HFFc6 (cell line): ENCODE measurements at places on chromosomes 3 and 15. TPM values are rescaled to one million over a fixed set of nuclear protein-coding genes. Genes with fewer than 3 reads are reported as not detected.

C2CD4B gene
- not detected in 3 replicates for total RNA-seq

DNA sequence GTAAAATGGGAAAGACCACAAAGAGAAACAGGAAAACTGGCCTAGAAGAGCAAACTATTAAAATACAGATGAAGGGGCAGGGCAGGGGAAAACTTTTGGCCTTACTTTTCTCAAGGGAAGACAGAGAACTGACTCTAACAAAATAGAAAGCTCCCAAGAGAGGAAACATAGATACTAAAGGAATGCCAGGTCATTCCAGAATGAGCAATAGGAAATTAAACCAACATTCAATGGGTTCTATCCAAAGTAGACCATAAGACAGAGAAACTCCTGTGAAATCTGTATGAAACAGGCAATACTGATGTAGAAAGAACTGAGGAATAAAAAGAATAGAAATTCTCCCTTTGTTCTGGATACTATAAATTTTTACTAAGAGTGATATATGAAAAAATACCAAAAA is 491.8 kb downstream of the MECOM start:
- no peak for DNase-seq

DNA sequence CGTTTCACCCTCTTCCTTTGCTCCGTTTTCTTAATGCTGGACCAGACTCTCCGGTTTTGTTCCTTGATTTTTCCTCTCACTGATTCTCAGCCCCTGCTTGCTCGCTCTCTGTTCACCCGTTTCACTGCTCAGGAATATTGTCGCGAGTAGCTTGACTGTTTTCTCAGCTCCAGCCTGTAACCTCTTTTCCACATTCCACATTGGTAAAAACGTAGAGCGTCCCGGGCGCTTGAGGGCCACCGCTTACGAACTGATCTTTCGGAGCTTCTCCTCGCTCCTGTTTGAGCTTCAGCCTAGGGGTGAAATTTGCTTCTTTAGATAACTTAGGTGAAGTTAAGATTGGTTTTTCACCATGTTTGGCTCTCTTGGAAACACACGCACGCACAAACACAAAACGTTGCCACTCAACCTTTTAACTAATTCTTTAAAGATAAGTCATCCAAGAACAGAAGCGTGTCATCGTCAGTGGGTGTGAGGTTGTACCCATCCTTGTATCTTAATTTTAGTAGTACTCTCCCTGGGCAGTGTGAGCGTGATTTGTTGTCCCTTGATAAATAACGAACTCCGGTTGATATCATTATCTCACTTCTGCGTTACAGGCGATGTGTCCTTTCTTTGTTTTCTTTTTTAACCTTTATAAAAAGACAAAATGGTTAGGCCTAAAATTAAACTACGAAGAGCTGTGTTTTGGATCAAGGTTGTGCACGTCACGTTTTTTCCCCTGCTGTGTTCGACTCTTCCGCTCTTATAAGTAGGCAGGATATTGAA is 1.0 kb downstream of the PAK2 start:
- peak; percentile 65 for DNase-seq

- no peak for DNase-seq
These were observed 4.9 kb upstream of the PAK6 start for GRCh38 chr15:40233727-40234577.

DNA sequence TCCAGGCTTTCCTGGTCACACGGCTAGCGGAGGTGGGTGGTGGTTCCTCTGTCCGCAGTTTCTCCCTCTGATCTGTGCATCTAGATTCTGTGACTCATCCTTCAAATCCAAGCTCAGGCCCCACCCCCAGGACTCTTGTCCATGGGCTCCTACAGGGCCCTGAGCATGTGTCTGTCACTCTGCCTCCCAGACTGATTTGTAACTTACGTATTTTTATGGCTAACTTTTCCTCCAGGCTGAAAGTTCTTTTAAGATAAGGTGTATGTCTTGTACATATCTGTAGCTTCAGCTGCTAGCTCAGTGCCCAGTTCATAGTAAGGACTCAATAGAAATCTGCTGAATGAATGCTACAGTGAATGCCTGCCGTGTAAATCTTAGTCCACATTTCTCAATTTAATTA is 8.0 kb downstream of the ESYT3 start:
- DNase-seq = no peak

DNA sequence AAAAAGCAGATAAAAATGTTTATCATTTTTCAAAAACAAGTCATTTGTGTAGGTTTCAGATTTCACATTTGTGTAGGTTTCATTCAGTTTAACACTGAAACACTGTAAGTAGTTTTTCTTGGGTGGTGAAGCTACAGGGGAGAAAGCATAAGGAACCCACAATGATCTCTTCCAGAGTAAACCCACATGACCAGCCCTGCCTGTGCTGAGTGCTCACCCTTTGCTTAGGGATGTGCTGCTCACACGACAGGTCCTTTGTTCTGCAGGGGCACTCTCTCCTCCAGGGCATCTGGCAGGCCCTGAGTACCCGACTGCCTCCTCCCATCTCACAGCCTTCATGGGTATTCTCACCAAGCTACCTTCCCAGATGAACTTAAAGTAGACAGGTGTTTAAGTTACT is 28.9 kb downstream of the ZXDC start:
- no peak for DNase-seq

DNA sequence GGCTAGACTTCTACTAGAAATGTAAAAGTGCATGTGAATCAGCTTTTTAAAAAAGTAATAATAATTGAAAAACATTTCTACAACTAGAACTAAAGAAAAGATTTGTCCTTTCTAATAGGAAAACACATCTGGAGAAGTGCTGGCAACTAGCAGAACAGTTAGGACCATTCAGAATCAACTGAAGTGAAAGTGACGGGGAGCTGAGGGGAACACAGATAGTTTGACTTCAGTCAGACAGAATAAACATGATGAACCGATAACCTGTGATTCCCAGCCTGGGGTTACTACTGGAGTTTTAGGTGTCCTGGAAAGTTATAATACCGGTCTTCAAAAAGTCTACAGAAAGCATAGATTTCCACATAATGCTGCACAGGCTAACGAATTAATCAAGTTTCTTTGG is 28.1 kb downstream of the OPA1 start:
- DNase-seq = no peak

DNA sequence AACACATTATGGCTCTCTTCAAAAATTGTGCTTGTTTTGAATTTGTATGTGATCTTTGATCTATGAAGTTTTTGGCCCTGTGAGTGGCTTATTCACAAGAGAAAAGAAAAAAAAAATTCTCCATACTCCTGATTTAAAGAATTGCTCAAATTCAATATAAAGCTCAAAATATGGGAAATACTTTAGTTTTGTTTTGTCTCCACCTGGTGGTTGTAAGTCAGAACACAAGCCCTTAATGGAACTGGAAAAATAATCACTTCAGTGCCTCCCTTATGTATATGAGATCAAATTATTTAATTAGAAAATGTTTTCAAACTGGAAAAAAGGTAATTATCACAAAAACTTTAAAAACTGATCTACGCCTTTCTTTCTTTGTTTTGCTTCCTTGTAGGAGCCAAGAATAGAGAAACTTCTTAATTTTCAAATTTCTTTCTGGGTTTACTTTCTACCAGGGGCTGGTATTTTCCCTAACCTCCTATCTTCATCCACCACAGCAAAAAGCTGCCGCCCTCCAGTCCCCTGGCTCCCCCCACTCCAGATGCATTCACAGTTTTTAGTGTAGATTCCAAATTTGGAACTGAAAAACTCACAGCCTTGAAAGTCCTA is 50.6 kb downstream of the SERP1 start:
- DNase-seq = peak; percentile 35

- DNase-seq = no peak
These were observed 259.3 kb downstream of the ZBBX start for GRCh38 chr3:167120828-167121227.
